Hippocampal formation (tissue), 2 donors: ENCODE measurements at places on chromosomes 1 and 21.
A peak's percentile ranks its signal among the peaks of the same experiment; 100 is the strongest.

DNA sequence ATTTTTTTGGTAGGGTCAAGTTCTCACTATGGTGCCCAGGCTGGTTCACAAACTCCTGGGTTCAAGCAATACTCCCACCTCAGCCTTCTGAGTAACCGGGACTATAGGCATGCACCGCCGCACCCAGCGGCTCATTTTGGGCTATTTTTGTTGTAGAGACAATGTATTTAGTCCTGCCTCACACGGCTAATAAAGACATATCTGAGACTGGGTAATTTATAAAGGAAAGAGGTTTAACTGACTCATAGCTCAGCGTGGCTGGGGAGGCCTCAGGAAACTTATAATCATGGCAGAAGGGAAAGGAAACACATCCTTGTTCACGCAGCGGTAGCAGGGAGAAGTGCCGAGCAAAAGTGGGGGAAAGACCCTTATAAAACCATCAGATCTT lies 4.2 kb downstream of the CELA2A start:
- DNase-seq = no peak

- no peak for DNase-seq
Measured at GRCh38 chr1:62271948-62272728, 47.1 kb downstream of the KANK4 start.

DNA sequence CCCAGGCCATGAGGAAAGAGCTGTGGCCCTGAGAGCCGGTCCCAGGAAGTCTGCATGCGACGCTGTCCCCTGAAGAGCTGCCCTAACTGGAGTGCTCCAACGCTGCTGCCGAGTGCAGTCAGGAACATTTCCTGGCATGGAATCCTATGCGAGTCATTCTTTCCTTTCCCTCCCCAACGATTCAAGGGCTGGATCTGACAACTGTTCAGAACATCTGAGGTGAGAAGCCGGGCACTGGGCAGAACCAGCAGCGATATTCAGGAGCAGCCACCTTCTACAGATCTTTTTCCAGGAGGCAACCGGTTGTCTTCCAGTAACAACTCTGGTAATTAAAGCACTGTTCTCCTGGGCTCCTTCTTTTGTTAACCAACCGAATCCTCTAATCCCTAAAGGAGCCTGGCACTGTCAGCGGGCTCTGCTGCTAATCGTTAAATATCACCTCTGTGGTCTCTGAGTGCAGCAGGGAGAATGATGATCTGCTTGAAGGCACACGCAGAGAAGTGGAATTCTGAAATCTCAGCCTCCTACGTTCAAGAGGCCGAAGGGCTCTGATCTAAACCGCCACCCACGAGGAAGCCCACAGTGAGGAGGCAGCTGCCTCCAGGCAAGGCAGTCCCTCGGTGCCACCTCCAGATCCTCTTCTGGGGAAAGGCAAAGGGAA lies 55.8 kb downstream of the SLC45A1 start:
- DNase-seq = peak; percentile 65

DNA sequence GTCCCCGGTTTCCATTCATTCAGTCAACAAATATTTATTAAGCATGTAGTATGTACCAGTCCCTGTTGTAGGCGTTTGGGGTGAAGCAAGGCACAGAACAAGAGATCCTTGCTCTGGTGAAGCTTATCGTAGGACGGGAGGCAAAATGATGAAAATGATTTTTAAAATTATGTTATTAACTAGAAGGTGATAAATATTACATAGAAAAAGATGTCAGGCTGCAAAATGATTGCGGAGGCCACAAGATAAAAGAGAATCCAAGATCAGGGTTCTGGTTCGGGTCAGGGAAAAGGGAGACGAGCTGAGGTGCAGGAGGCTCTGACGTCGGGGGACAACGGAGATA lies 602 bp upstream of the CGN start:
- no peak for DNase-seq

- no peak for DNase-seq
Measured at GRCh38 chr1:214264196-214264595, 16.8 kb upstream of the SMYD2 start.

GRCh38 chr1:94118471-94118870 lies 2.5 kb downstream of the ABCA4 start:
- no peak for DNase-seq

- no peak for DNase-seq
Measured at GRCh38 chr1:159554261-159554660, 18.5 kb upstream of the OR10J5 start.

DNA sequence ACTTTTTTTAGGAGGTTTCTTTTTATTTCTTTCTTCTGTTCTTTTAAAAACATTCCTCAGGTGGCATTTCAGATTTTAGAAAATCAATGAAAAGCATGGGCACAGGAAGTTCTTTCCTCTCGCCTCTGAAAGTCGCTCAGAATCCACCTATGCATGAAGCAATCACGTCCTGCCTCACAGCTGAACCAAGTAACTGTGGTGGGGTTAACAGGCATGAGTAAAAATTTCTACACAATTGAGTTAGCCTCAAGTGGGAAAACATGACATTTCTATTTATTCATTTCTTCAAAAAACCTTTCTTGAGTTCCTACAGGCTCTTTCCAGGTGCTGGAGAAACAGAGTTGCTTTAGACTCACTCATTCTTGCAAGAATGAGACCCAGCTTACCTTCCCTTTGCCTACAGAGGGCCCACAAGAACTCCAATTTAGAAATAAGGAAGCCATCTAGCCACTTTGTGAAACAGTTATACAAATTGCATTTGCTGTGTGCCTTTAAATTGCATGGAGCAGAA lies 508.9 kb upstream of the PKN2 start:
- DNase-seq = no peak

- DNase-seq = no peak
Measured at GRCh38 chr1:117612517-117613248, 6.8 kb downstream of the TENT5C start.

DNA sequence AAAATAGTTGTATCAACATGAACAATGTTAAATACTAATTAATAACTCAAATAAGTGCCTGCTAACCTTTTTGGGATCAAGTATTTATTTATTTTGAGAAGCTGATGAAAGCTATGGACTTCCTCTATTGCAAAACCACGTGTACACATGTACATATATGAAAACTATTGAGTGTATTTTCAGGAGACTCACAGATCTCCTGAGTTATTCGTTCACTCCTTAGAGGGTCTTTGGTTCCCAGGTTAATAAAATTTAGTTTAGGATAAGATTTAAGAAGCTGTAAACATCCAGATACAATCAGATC lies 130.5 kb downstream of the DISC1 start:
- DNase-seq = no peak

DNA sequence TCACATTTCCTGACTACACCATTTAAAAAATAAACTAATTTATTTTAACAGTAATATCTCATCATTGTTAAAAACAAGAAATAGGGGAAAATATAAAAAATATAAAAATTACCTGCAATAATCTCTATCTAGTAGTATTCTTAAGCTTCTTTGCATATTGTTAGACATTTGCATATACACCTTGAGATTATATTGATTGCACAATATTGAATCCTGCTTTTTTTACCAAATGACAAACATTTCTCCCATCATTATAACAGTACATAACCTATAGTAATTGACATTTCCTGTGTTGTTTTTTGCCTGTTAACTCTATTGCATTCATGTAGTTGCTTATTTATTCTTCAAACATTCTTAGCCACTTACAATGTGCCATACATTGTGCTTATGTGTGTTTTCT lies 11.7 kb upstream of the CR1L start:
- no peak for DNase-seq

GRCh38 chr21:41659791-41660560 lies 106.9 kb downstream of the RIPK4 start:
- no peak for DNase-seq

GRCh38 chr1:26945728-26946127 lies 14.5 kb downstream of the KDF1 start:
- DNase-seq = no peak

GRCh38 chr21:25461725-25462124 lies 145.6 kb downstream of the MRPL39 start:
- DNase-seq = no peak

DNA sequence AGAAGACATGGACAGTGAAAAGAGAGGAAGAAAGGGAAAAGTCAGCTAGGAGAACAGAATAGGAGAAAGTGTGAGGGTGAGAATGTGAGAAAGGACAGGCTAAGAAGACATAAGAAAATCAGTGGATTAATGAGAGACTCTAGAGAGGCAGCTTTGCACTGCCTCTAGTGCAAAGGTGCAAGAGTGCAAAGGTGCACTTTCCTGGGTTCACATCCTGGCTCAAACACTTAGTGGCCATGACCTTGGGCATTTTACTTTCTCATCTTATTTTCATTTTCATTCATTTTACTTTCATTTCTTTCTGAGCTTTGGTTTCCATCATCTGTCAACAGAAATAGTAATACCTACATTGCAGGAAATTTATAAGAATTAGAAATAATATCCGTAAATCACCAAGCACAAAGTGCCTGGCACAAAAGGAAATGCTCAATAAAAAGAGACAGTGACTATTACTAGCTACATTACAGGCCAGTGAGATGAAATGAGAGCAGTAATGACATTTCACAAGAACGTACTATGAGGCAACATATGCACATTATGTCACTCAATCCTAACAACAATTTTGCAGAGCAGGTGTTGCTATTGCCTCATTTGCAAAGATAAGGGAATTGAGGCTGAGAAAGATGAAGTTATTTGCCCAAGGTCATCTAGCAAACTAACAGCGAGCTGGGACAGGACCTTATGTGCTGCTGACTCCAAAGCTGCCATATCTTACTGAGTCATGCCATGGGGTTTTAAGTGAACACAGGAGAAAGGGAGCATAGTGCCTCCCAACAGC lies 107.0 kb upstream of the TLR5 start:
- DNase-seq = no peak

DNA sequence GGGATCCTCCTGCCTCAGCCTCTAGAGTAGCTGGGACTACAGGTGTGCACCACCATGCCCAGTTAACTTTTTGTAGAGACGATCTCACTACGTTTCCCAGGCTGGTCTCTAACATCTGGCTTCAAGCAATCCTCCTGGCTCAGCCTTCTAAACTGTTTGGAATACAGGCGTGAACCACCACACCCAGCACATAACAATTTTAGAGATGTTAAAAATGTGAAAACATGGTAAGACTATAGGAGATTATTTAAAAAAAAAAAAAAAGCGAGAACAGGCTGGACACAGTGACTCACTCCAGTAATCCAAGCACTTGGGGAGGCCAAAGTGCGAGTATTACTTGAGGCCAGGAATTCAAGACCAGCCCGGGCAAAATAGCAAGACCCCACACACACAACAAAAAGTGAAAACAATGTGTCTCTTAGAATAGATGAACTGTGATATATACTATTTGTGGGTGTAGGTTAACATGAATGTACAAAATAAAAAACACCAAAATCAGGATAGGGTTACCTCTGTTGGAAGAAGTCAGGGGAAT lies 19.6 kb downstream of the CCDC18 start:
- no peak for DNase-seq

DNA sequence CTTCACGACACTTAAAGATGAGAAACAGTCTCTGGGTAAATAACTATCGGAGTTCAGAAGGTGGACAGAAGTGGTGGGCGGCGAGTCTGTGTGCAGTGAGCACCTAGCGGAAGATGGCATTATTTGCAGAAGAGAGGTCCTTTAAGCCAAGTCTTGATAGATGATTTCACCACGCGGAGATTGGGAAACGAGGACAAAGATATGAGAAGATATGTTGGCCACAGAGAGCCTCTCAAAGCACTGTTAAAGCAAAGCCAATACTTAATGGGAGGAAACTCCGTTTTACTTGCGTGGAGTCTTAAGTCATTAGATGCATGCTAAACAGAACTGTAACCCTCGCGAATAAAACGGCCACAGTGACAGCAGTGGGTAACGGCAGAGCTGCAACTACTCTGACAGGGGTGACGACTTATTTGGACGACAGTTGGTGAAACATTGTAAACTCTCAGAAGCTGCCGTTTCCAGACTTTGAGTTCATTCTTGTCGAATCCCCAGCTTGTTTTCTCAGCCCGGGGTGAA lies 577 bp upstream of the CEP350 start:
- DNase-seq = no peak

DNA sequence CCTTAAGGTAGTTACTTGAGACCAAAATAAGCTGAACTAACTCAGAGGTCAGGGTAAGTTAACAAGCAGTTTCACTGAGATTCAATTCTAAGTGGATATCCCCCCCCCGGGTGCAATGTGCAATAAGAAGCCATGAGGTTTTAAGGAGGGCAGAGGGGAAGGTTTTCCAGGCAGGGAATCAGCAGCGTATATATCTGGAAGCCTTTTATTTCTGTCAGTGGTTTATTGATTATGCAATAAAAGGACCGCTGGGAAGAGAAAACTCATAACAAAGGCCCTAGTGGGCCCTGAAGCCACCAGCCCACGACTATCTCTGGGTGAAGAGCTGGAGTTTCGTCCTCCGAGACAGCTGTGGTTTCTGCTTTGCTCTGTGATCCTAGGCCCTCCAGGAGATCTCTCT lies 53.1 kb upstream of the CTPS1 start:
- DNase-seq = no peak

DNA sequence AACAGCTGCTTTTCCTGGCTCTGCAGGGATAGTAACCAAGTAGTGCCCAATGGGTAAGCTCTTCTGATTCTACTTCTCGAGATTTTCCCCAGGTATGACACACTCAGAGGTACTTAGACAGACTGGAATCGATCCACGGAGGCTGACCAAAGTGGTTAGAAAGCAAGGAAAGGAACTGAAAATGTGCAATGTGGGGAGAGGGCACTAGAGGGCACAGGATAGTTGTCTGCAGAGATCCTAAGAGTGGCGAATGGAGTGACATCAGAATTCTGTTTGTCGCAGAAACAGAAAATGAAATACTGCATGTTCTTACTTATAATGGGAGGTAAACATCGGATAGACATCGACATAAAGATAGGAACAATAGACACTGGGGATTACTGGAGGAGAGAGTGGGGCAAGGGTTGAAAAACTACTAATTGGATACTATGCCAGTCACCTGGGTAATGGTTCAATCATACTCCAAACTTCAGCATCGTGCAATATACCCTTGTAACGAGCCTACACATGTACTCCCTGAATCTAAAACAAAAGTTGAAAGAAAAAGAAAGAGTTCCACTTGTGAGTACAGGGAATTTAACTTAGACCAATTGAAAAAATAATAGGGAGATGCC lies 23.3 kb downstream of the CYP2J2 start:
- peak; percentile 38 for DNase-seq

GRCh38 chr1:45353685-45354084 lies 13.4 kb upstream of the MUTYH start:
- no peak for DNase-seq

- DNase-seq = no peak
Measured at GRCh38 chr1:16122916-16123315, 33.0 kb downstream of the EPHA2 start.

DNA sequence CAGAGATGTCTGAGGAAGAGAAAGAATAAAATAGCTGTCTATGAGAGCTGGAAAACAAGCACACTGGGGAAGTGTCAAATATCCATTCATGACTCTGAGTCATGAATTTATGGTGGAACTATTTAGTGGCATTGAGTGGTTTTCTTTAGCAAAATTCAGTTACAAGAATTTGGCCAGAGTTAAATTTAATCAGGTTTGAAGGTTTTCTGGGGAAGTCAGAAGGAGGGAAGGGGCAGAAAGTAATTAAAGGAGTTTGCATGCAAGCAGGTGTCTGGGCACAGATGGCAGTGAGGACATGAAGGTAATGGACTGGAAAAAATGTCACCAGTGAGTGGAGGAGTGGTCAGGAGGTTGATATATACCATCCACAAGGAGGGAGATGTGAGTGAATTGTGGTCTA lies 121.9 kb upstream of the IVNS1ABP start:
- no peak for DNase-seq

GRCh38 chr1:30782361-30783255 lies 25.0 kb upstream of the LAPTM5 start:
- DNase-seq = peak; percentile 49
